Kidney epithelial cell (primary cell): ENCODE measurements at places on chromosomes 6 and 20.

GRCh38 chr20:61739832-61740118 lies 325.9 kb downstream of the TAF4 start:
- no peak for DNase-seq

DNA sequence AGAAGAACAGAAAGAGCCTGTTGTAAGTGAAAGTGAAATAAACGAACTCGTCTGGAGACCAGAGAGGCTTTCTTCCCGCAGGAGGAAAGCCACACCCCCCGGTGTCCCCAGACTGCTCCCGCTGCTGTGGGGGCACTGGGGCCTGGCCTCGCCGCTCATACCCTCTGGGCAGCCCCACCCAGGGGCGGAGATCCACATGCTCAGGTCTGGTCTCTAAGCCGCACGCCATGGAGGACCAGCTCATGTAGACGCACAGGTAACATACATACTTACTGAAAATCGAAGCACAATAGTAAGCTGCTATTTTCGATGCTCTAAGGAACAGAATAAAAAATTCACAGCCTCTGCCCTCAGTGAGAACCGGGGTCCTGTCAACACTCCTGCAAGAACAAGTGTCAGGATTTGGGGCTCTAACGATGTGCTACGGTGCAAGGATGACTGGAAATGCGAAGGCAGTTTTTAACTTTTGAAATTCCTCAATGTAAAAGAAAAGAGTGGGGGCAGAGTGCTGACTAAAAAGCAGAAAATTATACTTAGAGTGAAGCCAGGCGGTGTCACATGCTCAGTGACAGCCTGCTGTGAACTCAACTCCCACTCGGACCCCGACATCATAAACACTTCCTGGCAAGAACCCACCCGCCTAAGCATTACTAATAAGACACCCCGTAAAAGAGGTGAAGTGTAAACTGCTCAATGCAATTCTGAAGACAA lies 110.5 kb downstream of the IRF4 start:
- no peak for DNase-seq

DNA sequence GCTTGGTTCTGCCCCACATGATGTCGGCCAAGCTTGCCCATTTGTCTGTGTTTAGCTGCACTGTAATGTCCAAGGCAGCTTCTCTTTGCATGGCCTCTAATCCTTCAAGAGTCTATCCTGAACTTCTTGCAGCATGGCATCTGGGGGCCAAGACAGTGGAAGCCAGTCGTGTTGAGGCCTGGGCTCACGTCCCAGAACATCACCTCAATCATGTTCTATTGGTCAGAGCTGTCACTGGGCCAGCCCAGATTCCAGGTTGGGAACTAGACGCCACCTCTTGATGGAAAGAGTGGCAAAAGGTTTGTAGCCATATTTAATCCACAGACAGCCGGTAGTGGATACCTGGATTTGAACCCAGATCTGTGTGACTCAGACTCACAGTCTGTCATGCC lies 25.3 kb downstream of the PPARD start:
- no peak for DNase-seq

- DNase-seq: no peak
These were observed 78.7 kb upstream of the LOC128125822 start for GRCh38 chr6:63493557-63493956.

- no peak for DNase-seq
These were observed 40.4 kb upstream of the PIM1 start for GRCh38 chr6:37129566-37129965.

DNA sequence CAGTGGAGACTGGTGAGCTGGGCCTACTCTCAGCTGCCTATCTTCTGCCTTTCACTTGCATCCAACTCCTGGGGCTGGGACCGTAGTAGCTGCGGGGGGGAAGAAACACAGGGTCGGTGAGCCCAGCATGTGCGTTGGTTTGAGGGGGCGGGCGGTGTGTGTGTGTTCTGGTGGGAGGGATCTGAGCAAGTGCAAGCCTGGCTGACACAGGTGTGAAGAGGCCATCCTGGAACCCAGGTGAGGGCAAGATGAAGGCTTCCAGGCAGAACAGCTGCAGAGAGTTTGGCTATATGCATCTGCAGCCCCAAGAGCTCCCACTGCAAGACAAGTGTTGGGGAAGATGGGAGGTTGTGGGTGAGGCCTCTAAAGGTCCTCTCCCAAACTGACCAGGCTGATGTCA lies 30.6 kb downstream of the MOCS1 start:
- no peak for DNase-seq

- DNase-seq: no peak
These were observed 65.5 kb downstream of the PPP1R3G start for GRCh38 chr6:5150551-5151075.

- no peak for DNase-seq
These were observed 12.8 kb downstream of the RSPO3 start for GRCh38 chr6:127131275-127131674.

GRCh38 chr6:44150317-44150917 lies 8.2 kb upstream of the CAPN11 start:
- DNase-seq: no peak

GRCh38 chr6:69005199-69005598 lies 370.1 kb downstream of the ADGRB3 start:
- no peak for DNase-seq

- peak; percentile 67 for DNase-seq
These were observed 28.4 kb downstream of the RNF182 start for GRCh38 chr6:13953061-13953705.

DNA sequence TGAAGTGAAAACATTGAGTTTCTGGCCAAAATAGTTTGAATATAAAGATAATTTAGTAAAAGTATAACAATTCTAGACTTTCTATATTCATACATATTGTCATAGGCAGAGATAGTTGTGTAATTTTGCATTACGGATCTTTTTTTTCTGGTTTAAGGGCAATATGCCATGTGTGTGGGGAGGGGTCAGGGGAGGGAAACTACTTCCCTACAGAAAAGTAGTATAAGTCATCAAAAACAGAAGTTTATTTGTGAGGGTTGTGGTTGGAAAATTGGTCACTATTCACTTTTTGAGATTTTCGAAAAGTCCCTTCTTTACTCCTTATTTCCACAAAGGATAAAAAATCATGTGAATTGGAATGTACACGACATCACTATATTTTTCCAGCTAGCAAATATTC lies 288.2 kb upstream of the PREP start:
- DNase-seq: no peak

- no peak for DNase-seq
These were observed 36.7 kb upstream of the CCN6 start for GRCh38 chr6:112017169-112017568.

- DNase-seq: no peak
These were observed 166.9 kb downstream of the EDN1 start for GRCh38 chr6:12457094-12457493.

GRCh38 chr6:53858913-53859312 lies 64.1 kb downstream of the LRRC1 start:
- DNase-seq: no peak

GRCh38 chr6:108174371-108175175 lies 8.8 kb downstream of the NR2E1 start:
- DNase-seq: no peak

DNA sequence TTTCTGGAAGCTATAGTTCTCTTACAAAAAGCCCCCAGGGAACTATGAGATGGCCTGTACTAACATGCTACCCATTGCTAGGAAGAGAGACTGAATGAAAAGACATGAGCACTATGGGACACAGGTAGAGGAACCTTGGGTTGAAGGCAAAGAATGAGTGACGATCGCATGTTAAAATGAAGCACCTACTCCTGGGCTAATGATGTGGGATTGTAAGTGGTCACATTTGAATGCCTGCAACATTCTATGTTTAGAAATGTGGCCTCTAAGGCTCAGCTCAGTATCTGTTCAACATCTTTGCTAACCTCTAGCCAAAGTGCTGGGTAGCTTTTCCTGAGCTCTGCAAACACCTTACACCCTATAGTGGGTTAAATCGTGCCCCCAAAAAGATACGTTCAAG lies 5.2 kb upstream of the ZC3H12D start:
- no peak for DNase-seq

DNA sequence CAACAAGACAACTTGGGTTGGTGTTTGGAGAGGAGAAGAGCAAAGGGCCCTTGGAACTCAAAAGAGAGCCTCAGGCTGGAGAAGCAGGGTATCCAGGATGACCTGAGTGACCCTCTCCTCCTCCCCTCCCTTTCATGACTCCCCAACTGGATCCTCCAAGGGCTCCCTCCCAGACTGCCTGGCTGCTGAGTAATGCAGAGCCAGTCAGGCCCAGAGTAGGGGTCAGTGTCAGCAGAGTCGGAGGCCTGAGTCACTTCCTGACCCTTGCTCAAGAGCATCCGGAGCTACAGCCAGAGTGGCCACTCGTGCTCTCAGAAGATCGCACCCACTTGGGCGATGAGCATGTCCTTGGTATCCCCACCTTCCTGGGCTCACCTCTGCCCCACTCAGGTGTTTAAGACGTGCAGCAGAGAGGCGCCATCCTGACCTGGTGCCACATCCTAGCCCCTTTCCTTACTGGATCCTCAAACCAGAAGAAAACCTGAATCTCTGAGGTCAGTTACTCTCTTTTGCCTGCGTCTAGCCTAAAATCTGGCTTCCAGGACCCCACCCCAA lies 2.8 kb upstream of the MAPK13 start:
- DNase-seq: peak; percentile 42

GRCh38 chr6:64683682-64684081 lies 1023.3 kb downstream of the EYS start:
- no peak for DNase-seq

GRCh38 chr6:110875548-110876169 lies 1.1 kb downstream of the AMD1 start:
- DNase-seq: no peak

- no peak for DNase-seq
These were observed 99.9 kb upstream of the PMEPA1 start for GRCh38 chr20:57809661-57810172.

- no peak for DNase-seq
These were observed 38.0 kb downstream of the BMP6 start for GRCh38 chr6:7763881-7764280.

- DNase-seq: no peak
These were observed 85.7 kb downstream of the GJA1 start for GRCh38 chr6:121521164-121521555.

DNA sequence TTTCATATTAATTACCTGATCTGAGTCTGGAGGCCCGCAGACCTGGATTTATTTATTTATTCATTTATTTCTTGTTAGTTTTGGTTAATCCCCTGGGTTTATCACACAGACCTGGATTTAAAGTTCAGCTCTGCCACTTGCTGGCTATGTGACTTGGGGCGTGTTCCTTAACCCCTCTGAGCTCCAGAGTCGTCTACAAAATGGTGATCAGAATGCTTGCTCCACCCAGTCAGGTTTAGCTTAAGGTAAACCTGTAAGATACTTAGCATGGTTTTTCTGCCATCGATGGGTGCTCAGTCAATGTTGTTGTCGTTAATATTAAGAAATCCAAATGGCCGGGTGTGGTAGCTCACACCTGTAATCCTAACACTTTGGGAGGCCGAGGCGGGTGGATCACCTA lies 23.4 kb downstream of the SHLD1 start:
- no peak for DNase-seq
